ENCODE measurements at places on chromosomes 5 and 9.
A peak's percentile ranks its signal among the peaks of the same experiment; 100 is the strongest.

DNA sequence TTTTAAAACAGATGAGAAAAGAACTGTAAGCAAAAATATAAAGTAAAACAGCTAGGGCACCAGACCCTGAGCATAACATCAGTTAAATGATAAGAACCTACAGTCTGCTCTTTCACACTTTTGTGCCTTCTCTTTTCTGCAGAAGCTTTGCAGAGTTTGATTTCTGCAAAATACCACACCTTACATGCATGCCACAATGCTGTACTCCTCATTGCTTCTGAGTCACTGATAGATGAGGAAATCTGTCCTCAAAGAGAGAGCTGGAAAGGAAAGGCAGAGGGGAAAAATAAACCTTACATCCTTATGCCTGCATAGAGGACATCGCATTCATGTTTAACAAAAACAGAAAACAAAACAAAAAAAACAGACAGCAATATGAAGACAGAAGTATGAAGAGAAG is 142.9 kb downstream of the ATPSCKMT start:
- DNase-seq: no peak

DNA sequence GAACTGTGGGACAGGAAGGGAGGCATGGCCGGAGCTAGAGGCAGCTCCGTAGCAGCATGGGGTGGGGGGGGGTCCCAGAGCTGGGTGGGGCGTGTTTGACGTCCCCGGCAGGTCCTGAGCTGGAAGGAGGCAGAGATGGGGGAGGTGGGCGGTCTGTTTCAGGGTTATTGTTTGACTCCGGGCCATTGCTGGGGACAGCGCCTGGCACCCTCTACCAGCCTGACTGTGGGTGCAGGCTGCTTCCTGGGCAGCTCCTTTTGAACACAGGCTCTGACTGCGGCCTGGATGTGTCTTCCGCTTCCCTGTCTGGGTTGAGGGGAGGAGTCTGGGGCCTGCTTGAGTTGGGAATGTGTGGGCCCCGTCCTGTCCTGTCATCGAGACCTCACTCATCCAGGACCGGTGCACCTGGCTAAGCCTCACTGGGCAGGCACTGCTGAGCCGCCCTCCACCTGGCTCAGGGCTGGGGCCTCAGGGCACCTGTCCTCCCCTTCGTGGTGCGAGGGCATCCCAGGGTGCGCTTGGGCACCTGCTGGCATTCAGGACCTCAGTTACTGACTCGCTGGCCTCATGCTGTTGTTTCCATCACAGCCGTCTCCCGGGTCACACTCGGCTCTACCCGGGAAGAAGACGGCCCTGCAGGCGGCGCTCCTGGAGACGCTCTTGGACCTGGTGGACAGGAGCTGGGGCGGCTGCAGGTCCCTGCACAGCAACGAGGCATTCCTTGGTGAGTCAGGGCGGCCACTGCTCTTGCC is 26.5 kb downstream of the CEP72 start:
- DNase-seq: no peak

- peak; percentile 46 for DNase-seq
Measured at GRCh38 chr9:93451849-93452709, 594 bp downstream of the FAM120A start.

GRCh38 chr5:36417668-36418067 is 116.0 kb upstream of the RANBP3L start:
- DNase-seq: no peak

DNA sequence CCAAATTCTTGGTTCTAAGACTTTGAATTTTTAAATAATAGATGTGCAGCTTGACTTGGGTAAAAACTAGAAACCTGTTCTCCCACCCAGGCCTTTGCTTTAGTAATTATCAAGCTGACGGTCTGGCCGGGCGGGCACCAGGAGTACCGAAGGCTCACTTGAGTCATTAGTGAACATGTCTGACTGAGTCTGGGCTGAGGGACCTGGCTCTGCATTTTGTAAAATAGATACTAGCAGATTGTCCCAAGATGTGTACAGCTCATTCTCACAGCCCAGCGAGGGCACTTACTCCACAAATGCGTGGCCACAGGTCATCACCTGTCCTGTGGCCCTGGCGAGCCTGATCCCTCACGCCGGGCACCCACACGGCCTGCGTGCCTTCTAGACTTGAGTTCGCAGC is 216.2 kb downstream of the FANCC start:
- DNase-seq: no peak

DNA sequence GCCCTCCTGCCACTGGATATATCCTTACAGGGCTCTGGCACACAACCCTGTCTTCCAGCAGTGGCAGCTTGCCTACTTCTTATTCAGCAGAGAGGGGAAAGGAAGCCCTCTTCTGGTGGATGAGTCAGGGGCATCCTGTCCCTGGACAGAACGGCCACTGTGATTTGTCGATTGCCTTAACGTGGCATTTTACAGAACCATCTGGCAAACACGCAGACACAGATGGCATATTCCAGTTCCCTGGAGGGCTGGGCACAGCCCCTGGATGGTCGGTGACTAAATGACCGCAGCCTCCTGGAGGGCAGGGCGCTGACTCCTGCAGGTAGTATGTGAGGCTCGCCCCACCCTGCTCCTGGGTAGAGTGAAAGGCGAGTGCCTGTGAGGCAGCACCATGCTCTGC is 62.1 kb downstream of the DCP2 start:
- no peak for DNase-seq

GRCh38 chr5:133234911-133235310 is 183.1 kb downstream of the HSPA4 start:
- no peak for DNase-seq

DNA sequence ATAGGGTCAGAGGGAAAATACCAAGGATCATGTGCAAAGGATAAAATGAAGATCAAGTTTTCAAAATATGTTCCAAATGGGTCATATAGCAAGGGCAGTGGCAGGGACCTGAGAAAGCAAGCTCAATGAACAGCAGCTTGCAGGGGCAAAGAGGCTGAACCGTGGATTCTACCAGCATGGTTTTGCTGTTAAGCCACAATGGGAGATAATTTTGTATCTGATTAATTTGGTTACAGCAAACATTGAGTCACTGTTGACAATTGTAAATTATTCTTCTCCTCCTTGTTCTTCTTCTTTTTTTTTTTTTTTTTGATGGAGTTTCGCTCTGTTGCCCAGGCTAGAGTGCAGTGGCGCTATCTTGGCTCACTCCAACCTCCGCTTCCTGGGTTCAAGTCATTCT is 18.4 kb upstream of the ERAP2 start:
- no peak for DNase-seq
